Ascending aorta (tissue), 2 donors: ENCODE measurements at places on chromosomes 2 and 18.
A peak's percentile ranks its signal among the peaks of the same experiment; 100 is the strongest.

- DNase-seq: no peak
- no peaks in the 10 kb centered on the region for H3K36me3 ChIP-seq
- no peaks in the 10 kb centered on the region for H3K27me3 ChIP-seq
- peak within 1 kb of the TSS; percentile 70 for H3K4me3 ChIP-seq
Measured at GRCh38 chr2:222671259-222672067, at the start of gene MOGAT1. Gene MOGAT1, plus strand, starts transcription at chr2:222671658. Its CDS starts 128 bp downstream, at chr2:222671786.

GRCh38 chr2:169222665-169223064 lies 139.7 kb downstream of the LRP2 start:
- no peak overlapping the region for H3K27ac ChIP-seq
- DNase-seq: no peak
- no peaks in the 10 kb centered on the region for H3K27me3 ChIP-seq
- no peak overlapping the region for H3K4me3 ChIP-seq
- no peaks in the 10 kb centered on the region for H3K36me3 ChIP-seq
- H3K4me1 ChIP-seq: no peaks in the 10 kb centered on the region

GRCh38 chr18:28208268-28208667 lies 31.3 kb upstream of the CDH2 start:
- no peaks in the 10 kb centered on the region for H3K4me1 ChIP-seq
- no peak overlapping the region for H3K27ac ChIP-seq
- H3K4me3 ChIP-seq: no peak overlapping the region
- no peak for DNase-seq

GRCh38 chr2:18435426-18436037 lies 124.9 kb downstream of the RDH14 start:
- H3K4me3 ChIP-seq: no peak overlapping the region
- no peaks in the 10 kb centered on the region for H3K4me1 ChIP-seq
- H3K27me3 ChIP-seq: no peaks in the 10 kb centered on the region
- no peak overlapping the region for H3K27ac ChIP-seq
- DNase-seq: no peak
- H3K36me3 ChIP-seq: no peaks in the 10 kb centered on the region
